Epithelial cell of prostate (primary cell): ENCODE measurements at places on chromosomes 12 and 14.

- no peak for DNase-seq
Observed at GRCh38 chr12:50840809-50841487, 1.8 kb upstream of the TMPRSS12 start.

DNA sequence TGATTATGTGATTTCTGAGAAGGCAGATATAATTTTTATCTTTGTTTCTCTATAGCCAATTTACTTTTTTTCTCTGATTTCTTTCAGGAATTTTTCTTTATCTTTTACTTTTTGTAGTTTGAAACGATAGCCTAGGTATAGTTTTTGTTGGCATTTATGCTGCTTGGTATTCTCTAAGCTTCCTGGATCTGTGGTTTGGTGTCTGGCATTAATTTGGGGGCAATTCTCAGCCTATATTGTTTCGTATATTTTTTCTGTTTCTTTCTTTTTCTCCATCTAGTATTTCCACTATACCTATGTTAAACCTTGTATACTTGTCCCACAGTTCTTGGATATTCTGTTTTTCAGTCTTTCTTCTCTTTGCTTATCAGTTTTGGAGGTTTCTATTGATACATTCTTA, 45.0 kb downstream of the CRADD start:
- DNase-seq: no peak

DNA sequence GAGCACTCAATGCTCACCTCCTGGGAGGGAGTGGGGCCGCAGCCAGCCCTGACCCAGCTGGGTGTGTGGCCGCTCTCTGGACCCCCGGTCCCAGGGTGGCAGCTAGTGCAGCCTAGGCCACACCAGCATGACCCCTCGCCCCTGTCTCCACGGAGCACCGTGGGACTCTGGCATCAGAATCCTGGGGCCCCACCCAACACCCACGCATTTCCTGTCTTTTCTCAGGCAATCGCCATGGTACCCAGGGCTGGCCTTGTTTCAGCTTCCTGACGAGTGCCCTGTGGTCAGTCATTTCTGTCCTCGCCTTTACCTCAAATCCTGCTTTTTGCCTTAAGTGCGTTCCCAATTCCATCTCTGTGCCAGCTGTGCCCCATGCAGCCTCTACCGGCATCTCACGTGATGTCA, 15.9 kb downstream of the PACS2 start:
- DNase-seq: no peak

- no peak for DNase-seq
Observed at GRCh38 chr12:6644903-6645302, 2.3 kb downstream of the ACRBP start.

DNA sequence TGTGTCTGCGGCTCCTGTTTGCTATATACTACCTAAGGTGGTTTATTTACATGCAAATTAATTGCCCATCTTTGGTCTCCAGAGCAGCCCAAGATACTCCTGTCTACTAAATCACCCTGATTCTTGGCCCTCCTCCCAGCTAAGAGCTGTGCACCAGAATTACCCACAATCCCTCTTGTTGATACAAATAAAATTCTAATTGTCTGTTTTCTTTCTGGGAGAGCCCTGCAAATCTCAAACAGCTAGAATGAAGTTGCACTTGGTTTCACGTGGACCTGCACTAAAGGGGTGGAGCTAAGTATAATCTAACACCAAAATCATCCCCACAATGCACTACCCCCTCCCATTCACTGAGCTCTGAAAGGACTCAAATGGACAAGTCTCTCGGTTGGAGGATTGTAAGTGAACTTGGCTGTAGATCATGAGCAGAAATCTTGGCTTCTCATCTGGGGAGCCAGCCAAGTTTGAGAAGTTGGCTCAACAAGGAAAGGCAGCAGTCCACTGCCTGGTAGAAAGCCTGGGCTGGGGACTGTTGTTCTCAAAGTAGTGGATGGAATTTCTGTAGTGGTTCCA, 6.6 kb downstream of the MAX start:
- DNase-seq: no peak

GRCh38 chr12:95532851-95533250, 18.4 kb downstream of the USP44 start:
- DNase-seq: peak; percentile 26

- DNase-seq: peak; percentile 96
Observed at GRCh38 chr12:110345176-110345661, 58.3 kb downstream of the ANAPC7 start.

DNA sequence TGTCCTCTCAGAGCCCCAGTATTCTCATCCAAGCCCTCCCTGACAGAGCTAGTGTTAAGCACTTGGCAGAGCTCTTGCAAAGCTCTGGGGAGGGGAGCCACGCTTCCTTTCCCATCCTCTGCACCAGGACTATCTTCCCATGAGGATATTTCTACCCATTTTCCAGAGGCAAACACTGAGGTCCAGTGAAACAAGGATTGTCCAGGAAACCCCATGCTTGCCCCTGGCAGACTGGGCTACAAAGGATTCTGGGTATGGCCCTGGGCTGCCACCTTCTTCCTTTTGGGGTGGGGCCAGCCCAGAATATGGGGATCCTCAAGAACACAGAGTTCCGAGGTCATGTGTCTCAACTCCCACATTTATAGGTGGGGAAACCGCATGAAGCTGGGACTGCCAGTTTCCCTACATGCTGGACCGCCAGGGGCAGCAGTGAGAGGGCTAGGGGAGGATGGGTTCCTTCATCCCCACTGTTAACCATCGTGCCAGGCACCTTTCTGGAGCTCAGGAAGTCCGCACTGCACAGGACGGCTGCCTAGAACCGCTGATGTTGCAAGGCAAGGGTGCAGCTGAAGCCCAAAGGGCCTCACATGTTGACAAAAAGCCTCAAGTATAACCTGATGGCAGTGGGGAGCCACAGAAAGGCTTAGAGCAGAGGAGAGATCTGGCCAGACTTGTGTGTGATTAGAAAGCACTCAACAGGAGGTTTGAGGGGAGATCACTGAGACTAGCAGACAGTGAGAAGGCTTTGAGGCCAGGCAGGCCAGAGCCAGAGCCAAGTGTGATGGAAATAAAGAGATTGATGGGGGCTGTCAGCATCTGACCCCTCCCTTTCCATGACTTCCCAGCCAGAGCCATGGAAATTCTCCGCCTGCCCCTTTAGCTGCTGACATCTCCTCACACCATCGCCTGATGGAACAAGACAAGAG, 5.5 kb upstream of the CCDC85C start:
- DNase-seq: no peak

- DNase-seq: no peak
Observed at GRCh38 chr12:48039151-48039550, 34.9 kb upstream of the COL2A1 start.
